ENCODE measurements at places on chromosomes 11 and 22. TPM values are rescaled to one million over a fixed set of nuclear protein-coding genes. Genes with fewer than 3 reads are reported as not detected.

DNA sequence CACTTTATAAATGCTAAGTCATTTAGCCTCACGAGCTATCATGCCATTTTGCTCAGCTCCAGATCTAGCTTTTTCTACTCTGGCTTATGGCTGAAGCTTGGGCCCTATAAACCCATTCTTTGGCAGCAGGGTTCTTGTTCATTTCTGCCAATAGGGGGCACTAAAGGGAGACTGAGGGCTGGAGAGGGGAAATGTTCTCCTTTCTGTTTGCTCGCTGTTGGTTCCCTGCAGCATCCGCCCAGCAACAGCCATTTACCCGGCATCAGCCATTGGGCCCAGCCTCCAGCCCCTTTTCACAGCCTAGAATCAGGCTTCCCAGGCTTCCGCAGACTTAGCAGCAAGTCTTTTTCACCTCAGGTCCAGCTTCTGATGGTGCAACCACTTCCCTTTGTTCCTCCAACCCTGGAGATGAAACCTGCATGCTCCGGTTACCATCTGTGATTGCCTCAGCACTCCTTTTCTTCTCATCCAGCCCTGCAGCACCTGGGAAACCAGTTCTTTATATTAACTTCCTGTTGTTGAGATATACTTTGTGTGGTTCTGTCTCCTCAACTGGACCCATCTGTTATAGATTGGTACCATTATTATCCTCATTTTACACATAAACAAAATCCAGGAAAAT, 4.2 kb upstream of the ME3 start:
- no peak overlapping the region for H3K4me3 ChIP-seq
- peaks cover 11% of the 10 kb centered on the region for H3K27me3 ChIP-seq
- no peak for DNase-seq

GRCh38 chr11:94134651-94135512, 6.2 kb downstream of the PANX1 start:
- DNase-seq: no peak
- peaks cover 26% of the 10 kb centered on the region for H3K4me1 ChIP-seq
- H3K4me3 ChIP-seq: no peak overlapping the region
- peak overlapping the region; percentile 35 for H3K27ac ChIP-seq
- peaks cover 9% of the 10 kb centered on the region for H3K36me3 ChIP-seq

DNA sequence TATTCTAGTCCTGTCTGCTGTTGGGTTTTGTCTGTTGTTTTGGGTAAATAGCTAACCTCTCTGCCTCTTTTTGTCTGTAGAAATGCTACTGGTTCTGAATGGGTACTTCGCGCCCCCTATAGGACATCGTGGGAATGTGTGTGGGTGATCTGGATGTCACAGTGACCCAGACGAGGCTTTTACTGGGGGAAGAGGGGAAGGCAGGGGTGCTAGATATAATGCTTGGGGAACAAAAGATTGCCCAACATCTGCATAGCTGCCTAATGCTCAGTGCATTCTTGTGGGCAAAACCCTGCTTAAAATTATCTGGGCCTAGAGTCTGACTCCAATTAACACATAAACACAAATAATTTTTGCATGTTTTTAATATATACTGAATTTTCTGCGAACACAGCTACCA, 57.7 kb downstream of the BMAL1 start:
- no peaks in the 10 kb centered on the region for H3K36me3 ChIP-seq
- no peaks in the 10 kb centered on the region for H3K27me3 ChIP-seq
- H3K27ac ChIP-seq: peak overlapping the region; percentile 1
- H3K4me1 ChIP-seq: peaks cover 80% of the 10 kb centered on the region

DNA sequence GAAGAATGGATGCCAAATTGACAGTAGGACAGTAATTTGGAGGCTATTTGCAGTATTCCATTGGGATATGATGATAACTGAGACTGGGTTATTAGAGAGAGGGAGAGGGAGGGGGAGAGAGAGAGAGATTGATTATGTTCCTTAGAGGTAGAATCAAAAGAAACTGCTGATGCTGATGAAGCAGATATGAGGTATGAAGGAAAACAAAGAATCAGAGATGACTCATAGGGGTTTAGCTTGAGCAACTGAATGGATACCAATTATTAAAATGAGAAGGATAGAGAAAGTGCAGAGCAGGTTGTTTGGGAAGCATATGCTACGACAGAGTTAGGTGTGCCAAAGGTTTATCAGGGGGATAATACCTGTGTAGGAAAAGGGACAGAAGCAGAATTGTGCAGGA, 12.8 kb upstream of the NUCB2 start:
- DNase-seq: no peak
- no peaks in the 10 kb centered on the region for H3K27me3 ChIP-seq
- peaks cover 13% of the 10 kb centered on the region for H3K4me1 ChIP-seq
- no peak overlapping the region for H3K4me3 ChIP-seq
- H3K27ac ChIP-seq: no peak overlapping the region

GRCh38 chr11:35323076-35323868, 96.1 kb downstream of the SLC1A2 start:
- H3K4me3 ChIP-seq: no peak overlapping the region
- no peaks in the 10 kb centered on the region for H3K27me3 ChIP-seq
- H3K36me3 ChIP-seq: peaks cover 7% of the 10 kb centered on the region
- H3K27ac ChIP-seq: no peak overlapping the region

Gene CCDC87
- not detected for polyA plus RNA-seq

GRCh38 chr11:27161071-27161470, 120.5 kb downstream of the BBOX1 start:
- H3K27me3 ChIP-seq: peaks cover 23% of the 10 kb centered on the region
- DNase-seq: no peak
- no peaks in the 10 kb centered on the region for H3K36me3 ChIP-seq
- H3K4me3 ChIP-seq: no peak overlapping the region

DNA sequence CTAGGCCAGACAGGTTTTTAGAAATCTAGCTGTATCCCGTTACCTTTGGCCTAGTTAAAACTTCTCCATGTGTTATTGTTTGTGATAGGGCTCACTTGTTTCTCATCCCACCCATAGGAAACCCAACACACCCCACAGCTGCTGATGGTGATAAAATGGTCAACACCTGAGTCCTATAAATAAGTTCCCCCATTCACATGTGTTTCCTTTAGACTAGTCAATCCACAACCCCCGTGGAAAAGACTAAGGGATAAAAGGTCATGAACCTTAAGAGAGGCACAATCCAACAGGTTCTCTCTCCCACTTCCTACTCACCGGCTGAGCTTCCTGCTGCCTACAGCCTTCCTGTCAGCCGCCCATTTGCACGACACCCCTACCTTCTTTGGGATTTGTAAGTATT, 768.4 kb downstream of the JRKL start:
- DNase-seq: no peak
- no peak overlapping the region for H3K4me3 ChIP-seq

DNA sequence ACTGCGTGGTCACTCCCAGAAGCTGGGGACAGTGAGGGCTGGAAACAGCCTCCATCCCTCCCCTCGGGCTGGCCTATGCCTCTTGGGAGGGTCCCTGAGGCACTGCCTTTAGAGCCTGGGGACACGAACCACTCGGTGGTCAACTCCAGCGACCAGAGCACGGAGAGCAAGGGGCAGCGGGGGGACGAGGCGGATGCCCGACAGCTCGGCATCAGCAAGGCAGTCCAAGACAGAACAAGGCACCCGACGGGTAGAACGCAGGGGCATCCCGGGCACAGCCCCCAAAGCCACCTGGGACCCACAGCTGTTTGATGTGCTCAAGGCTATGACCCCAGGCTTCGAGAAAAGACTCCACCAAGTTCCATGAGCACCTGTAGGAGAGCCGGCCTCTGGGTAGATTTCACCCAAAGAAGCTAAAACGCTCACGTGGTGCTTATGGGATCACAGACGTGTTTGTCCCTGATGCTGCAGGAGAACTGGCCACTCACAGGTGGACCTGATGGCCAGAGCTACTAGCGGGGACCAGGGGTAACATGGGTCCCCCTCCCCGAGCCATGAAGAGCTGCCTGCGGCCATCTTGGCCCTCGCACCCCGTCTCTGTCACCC, 510 bp upstream of the LSP1 start:
- H3K27me3 ChIP-seq: no peaks in the 10 kb centered on the region
- H3K36me3 ChIP-seq: no peaks in the 10 kb centered on the region
- peak overlapping the region; percentile 97 for H3K4me3 ChIP-seq
- H3K4me1 ChIP-seq: peaks cover 14% of the 10 kb centered on the region
- peak overlapping the region; percentile 98 for H3K27ac ChIP-seq

GRCh38 chr11:102375720-102376399, 28.8 kb downstream of the BIRC2 start:
- H3K27ac ChIP-seq: peak overlapping the region; percentile 6
- DNase-seq: no peak
- peaks cover 32% of the 10 kb centered on the region for H3K4me1 ChIP-seq
- H3K36me3 ChIP-seq: peaks cover 35% of the 10 kb centered on the region

- no peak for DNase-seq
- no peaks in the 10 kb centered on the region for H3K27me3 ChIP-seq
- no peak overlapping the region for H3K4me3 ChIP-seq
Observed at GRCh38 chr11:107864591-107864990, 6.0 kb upstream of the SLC35F2 start.

DNA sequence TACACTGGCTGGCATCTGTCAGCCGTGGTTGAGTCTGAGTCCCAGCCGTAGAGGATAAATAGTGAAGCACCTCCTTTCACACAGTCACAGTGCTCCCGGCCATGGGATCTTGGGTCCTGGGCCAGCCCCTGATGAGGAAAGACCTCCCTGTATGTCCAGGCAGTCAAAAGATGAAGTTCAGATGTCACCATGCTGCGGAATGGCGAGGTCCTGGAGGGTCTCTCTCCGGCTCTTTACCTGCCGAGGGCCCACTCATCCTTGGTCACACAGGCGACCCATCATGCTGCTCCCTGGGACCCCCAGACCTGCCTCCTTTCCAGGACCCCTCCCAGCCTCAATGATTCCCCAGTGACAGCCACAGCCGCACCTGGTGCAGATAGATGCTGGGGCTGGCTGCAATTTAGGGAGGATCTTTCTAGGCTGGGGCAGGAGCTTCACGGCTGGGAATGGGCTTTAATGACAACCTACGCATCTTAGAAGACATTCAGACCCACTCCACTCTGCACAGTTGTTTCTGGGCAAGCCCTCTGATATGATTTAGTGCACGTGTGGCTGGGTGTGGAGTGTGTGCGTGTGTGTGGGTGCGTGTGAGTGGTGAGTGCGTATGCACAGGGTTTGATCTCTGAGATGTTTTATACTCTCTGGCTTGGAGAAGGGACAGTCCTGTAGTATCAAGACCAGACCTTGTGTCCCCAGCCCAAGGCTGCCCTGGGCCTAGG, 79.7 kb downstream of the FBLN1 start:
- no peak for DNase-seq
- no peaks in the 10 kb centered on the region for H3K36me3 ChIP-seq
- peak overlapping the region; percentile 41 for H3K27ac ChIP-seq
- H3K27me3 ChIP-seq: no peaks in the 10 kb centered on the region
- no peak overlapping the region for H3K4me3 ChIP-seq

DNA sequence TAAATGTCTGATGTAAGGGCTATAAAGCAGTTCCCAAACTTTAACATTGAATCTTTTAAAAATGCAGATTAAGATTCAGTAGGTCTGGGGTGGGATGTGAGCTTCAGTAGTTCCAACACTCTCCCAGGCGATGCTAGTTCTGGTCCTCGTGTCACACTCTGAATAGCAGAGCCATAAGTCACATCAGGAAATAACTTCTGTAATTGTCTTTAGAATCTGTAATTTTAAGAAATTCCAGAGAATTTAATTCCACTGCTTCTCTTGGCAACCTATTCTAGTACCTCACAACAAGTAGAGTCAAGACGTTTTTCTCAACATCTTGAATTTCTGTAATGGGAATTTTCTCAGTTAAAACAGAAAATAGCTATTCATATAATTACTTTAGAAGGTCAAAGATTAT, 223.1 kb downstream of the TMEM135 start:
- H3K4me1 ChIP-seq: peaks cover 4% of the 10 kb centered on the region
- DNase-seq: no peak
- H3K27ac ChIP-seq: no peak overlapping the region
- no peak overlapping the region for H3K4me3 ChIP-seq
